NCI-H510A (cell line): ENCODE measurements at places on chromosomes 4 and X.
A peak's percentile ranks its signal among the peaks of the same experiment; 100 is the strongest.

GRCh38 chr4:22850630-22851029 is 157.9 kb downstream of the GBA3 start:
- no peak for DNase-seq

DNA sequence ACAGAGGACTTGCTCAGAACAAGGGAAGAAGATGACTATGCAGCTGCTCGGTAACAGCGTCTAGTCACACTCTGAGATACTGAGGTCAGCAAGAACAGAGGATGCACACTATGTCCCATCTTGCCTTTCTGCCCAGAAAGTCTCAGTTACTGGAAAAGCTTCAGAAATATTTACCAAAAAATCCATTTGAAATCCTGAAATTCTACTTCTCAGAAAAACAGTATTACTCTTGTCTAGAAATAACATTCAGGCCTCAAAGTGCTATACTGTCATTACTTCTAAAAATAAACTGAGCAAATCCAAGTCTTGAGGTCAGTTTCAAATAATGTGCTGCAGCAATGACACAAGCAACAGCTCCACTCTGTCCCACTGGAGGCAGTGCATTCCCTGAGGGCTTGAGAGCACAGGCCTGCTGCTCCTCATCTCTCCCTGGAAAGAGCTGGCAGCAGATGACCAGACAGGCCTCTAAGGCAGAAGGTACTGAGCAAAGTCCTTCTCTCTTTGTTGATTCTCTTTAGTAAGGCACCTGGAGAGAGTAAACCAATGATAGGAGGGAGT is 76.9 kb downstream of the CAMK2D start:
- DNase-seq: peak; percentile 5

- no peak for DNase-seq
Observed at GRCh38 chr4:1904042-1904441, 32.8 kb downstream of the NSD2 start.

- DNase-seq: no peak
Observed at GRCh38 chrX:97374266-97374665, 490.6 kb downstream of the RPA4 start.

DNA sequence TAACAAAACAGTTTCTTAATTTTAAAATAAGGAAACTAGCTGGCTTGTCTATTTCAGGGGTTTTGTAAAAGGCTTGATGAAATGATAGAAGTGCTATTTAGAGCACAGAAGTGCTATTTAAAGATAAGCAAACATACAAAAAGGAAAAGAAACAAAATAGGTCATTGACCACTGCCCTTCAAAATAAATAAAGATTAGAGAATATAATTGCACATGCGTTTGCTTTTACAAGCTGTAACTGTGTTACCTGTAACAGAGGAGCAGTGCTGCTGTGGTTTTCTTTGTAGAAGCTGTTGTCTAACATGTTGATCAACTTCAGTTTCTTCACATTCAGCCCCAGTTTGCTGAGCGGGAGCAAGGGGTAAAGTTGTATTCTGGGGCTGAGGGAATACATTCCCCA is 63.5 kb downstream of the WNK3 start:
- DNase-seq: no peak

- DNase-seq: no peak
Observed at GRCh38 chr4:58766763-58767162, 1656.6 kb upstream of the IGFBP7 start.

GRCh38 chrX:142978130-142978684 is 47.5 kb upstream of the SPANXN4 start:
- DNase-seq: no peak

- no peak for DNase-seq
Observed at GRCh38 chr4:567457-568350, 8.4 kb downstream of the TMEM271 start.

- no peak for DNase-seq
Observed at GRCh38 chr4:6777636-6778281, 4.8 kb upstream of the KIAA0232 start.

GRCh38 chr4:163251204-163251603 is 81.2 kb downstream of the NPY1R start:
- peak; percentile 19 for DNase-seq

GRCh38 chr4:92265021-92265420 is 38.7 kb upstream of the GRID2 start:
- DNase-seq: no peak

GRCh38 chr4:182213004-182213403 is 30.2 kb upstream of the TENM3 start:
- DNase-seq: no peak
